ENCODE measurements at places on chromosomes 7 and 10.

DNA sequence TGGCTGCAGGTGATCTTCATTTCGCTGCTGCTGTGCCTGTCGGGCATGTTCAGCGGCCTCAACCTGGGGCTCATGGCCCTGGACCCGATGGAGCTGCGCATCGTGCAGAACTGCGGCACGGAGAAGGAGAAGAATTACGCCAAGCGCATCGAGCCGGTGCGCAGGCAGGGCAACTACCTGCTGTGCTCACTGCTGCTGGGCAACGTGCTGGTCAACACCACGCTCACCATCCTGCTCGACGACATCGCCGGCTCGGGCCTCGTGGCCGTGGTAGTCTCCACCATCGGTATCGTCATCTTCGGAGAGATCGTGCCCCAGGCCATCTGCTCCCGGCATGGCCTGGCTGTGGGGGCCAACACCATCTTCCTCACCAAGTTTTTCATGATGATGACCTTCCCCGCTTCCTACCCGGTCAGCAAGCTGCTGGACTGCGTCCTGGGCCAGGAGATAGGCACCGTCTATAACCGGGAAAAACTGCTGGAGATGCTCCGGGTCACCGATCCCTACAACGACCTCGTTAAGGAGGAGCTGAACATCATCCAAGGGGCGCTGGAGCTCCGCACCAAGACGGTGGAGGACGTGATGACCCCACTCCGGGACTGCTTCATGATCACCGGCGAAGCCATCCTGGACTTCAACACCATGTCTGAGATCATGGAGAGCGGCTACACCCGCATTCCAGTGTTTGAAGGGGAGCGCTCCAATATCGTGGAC lies 1.3 kb downstream of the CNNM2 start:
- DNase-seq: no peak

- no peak for DNase-seq
Measured at GRCh38 chr7:45660901-45661211, 86.7 kb downstream of the ADCY1 start.

DNA sequence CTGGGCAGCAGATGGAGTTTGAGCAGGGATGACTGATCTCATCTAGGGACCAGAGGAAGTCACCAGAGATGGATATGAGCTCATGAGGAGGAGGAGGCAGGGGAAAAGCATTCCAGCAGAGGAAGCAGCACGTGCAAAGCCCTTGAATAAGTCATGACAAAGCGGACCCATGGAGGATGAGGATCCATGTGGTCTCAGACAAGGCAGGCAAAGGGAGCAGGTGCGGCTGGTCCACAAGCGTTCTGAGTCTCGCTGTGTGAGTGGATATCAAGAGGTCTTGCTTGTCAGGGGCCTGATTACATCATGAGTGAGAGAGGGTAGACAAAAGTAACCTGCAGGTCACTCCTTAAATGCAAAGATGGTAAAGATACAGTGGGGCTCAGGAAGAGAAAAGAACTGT lies 307.6 kb downstream of the GRID1 start:
- no peak for DNase-seq

GRCh38 chr7:36742911-36743775 lies 18.8 kb upstream of the AOAH start:
- DNase-seq: no peak

- no peak for DNase-seq
Measured at GRCh38 chr10:655184-655583, 34.3 kb downstream of the DIP2C start.

DNA sequence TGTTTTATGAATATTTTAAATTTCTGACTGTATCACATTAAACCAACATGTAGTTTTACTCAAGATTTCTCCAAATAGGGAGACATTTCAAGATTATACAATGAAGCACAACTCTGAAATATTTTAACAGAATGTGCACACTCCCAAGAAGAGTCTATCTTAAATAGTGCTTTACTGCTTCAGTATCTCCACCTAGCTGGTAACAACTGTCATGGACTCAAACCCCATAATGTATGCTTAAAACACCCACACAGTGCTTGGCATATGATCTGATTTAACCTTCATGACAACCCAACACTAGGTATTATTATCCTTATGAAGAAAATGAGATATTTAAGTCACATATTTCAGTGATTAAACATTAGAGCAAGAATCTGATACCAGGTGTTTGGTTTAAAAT lies 45.9 kb downstream of the ASZ1 start:
- DNase-seq: no peak

- no peak for DNase-seq
Measured at GRCh38 chr7:1861799-1862458, 191.9 kb downstream of the ELFN1 start.

DNA sequence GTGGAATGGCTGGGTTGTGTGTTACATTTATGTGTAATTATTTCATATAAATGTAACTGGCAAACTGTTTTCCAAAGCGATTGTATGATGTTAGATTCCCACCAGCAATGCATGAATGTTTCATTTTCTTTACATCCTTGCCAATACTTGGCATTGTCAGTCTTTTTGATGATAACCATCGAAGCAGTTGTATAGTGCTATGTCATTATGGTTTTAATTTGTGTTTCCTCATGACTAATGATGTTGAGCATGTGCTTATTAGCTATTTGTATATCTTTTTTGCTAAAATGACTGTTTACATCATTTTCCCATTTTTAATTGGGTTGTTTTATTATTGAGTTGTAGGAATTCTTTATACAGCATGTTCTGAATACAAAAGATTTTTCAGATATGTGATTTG lies 22.3 kb downstream of the AHCYL2 start:
- DNase-seq: no peak

- peak; percentile 31 for DNase-seq
Measured at GRCh38 chr7:108181073-108181985, 51.2 kb upstream of the LAMB4 start.

- DNase-seq: no peak
Measured at GRCh38 chr7:140212100-140212881, 35.5 kb upstream of the KDM7A start.

DNA sequence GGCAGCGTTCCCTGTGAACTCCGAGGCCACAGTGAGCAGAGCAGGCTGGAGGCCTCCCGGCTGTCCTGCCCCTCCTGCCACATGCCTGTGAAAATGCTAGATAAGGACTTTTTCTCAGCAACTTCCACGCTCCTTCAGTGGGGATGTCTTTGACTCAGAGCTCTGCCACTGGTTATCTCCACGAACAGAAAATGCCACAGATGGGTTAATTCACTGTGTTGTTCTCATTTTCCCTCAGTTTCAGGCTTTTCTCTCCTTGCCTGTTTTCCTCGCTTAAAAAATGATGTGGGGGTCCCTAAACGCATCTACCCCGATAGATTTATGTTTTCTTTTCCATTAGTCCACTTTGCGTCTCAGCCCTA lies 51.3 kb downstream of the IKZF1 start:
- DNase-seq: no peak

GRCh38 chr7:146090023-146090645 lies 26.5 kb upstream of the CNTNAP2 start:
- DNase-seq: peak; percentile 6

DNA sequence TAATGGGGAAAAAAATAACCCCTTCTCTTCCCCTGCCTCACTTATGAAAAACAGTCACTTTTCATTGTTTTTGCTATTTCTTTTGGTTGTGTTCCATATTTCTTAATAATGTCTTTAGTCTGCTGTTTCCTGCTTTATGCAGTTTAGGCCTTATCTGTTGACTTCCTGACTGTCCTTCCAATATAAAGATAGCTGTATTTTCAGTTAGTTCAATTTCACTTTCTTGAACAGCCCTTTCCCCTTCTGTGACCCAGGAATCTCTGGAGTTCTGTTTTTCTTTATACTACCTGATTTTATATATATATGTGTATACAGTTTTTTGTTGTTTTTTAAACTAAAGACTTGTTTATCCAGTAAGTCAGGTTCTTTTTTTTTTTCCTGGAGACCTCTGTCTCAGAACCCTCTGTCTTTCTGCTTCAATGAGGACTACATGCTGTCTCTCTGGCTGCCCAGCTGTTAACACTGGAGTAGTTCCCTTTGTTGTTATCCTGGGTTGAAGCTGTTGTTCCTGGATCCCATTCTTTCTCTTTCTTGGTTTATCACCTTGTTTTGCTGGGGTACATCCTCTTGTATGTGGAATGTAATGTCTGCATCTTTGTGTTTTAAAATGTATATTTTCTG lies 87.2 kb downstream of the GSDME start:
- DNase-seq: no peak

GRCh38 chr7:96739609-96740008 lies 30.0 kb upstream of the SEM1 start:
- no peak for DNase-seq

DNA sequence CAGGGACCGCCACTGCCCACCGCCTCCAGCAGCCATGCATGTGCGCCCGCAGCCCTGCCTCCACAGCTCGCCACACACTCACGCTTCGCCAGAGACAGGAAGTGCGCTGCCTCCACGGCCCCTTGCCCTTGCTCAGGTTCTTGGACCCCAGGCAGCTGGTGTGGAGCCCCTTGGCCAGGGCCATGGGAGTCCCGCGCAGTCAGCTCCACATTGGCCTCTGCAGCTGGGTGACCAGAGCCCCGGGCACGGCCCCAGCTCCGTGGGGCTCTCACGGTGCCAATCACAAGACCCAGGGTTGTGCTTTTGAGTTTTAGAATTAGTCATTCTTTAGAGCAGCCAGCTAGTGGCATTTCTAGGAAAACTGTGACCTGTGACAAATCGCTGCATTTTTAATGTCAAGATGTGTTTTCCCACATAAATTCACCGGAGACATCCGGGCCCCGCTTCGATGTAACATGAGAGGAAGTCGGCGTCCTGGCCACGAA lies 4.3 kb upstream of the UTF1 start:
- no peak for DNase-seq

DNA sequence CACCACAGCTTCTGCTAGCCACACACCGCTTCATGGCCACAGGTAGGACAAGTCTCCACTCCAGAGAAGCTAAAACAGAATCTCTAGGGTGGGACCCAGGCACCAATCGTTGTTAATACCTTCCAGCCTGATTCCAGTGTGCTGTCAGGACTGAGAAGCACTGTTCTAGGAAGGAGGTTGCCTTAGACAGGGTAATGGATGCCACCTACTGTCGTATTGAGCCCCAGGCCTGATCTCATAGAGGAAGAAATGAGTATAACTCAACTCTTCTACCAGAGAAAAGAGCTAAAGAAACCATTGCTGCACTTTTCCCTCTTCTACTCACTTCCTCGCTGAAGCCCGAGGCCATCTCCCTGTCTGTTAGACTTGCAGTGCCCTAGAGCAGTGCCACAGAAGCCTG lies 31.8 kb downstream of the CNNM1 start:
- DNase-seq: no peak

DNA sequence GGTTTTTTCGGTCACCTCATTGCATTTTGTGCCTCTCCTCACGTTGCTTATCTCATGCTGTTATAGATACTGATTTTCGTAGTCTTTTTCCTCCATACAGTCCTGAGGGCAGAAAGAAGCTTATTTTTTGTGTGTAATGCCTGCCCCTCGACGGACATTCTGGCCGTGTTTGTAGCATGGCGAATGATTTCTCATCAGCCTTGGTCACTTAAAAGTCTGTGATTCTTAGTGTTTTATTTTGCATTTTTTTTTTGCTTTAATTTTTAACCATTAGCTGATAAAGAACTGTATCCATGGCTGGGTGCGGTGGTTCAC lies 469 bp upstream of the NOC3L start:
- no peak for DNase-seq

- DNase-seq: no peak
Measured at GRCh38 chr10:125023862-125024496, 82.1 kb downstream of the ZRANB1 start.

GRCh38 chr7:153939177-153939576 lies 113.0 kb upstream of the DPP6 start:
- DNase-seq: no peak

DNA sequence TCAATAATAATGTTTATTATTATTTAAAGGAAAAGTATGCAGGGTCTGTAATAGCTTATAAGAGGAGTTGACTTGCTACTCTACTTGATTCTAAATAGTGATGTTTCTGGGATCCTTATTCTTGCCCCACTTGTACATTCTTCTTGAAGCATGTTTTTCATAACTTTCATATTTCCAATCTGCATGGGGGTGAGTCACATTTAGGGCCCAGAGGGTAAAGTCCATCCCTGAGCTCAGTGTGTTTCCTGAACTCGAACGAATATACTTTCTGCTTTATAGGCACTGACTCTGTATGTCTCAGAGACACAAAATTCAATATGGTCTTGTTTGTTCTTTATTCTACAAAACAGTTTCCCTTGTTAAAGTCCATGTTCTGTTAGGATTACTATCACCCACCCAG lies 61.0 kb upstream of the SMIM30 start:
- no peak for DNase-seq

DNA sequence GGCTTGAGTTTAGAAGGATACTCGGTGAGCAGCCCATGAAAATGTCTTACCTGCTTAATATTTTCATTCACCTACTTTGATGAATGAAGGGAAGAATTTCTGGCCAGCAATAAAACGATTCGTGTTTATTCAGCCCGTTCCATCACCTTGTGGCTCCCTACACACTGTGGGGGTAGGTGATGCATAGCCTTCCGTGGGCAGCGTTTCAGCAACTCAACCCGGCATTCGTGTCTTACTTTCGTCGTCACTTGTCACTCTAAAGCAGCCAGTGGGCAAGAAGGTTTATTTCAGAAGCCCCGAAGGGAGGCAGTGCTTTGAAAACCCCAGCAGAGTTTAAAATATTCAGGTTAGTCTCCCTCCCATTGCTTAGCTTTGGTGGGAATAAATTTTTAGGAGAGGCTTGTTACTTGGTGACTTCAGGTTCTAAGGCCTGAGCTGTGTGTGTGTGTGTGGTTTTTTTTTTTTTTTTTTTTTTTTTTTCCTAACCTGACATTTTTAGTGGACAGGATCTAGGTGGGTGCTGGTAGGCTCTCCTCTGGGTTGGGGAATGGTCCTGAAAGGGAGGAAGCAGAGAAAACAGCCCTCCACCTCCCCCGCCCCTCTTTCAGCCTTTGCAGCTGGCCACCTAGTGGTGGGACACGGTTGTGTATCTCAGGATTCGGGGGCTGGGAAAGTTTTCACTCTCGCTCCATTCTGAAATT lies 1.8 kb downstream of the GRK5 start:
- peak; percentile 60 for DNase-seq

DNA sequence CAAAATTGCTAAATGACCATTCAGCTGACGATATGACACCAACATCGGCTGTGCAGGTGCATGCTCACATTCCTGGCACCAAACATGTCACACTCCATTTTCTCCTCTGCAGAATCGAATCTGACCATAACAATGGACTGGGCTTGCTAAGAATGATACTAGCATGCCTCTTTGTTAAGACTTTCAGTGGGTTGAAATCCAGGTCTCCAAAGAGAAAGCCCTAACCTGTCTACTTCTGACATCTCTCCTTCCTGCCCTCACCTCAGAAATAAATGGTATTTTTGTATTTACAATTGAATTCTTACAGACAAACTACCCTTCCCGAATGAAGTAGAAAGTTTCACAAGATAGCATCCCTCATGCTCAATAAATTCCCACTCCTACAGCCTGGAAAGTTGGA lies 373.9 kb downstream of the KCNMA1 start:
- no peak for DNase-seq

DNA sequence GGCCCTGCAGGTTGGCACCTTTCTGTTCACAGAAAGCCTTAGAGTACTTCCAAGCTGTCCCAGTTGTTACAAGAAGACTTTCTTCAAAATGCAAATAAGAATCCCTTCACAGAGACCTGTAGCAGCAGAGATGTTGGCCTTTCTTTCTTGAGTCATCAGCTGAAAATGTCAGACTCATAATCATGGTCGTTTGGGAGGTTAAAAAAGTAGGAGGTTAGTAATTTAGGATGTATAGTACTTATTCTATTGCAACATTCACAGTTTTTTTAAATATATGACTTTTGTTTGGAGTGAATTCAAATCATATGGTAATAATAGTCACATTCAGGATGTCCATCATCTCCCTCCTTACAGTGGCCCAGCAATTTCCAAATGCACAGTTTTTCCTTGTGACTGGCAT lies 223.9 kb upstream of the GLI3 start:
- DNase-seq: no peak
